Pancreas (tissue), 10 donors: ENCODE measurements at places on chromosomes 4 and X. TPM values are rescaled to one million over a fixed set of nuclear protein-coding genes. Genes with fewer than 3 reads are reported as not detected.

DNA sequence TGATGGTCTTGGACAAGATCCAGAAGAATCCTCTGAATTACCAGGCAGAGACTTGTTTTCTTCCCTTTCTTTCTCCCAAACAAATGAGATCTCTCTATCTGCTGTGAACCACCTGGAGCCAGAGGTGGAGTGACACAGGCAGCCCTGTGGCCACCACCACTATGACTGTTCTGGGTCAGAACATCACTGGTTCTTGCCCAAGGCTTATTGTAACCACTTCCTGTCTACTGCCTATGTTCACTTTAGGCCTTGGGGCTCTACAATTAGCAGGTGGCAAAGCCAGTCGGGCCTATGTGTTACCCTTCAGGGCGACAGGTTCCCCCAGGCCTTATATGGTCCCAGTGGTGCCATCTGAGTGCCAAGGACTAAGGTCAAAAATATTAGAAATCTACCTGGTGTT lies 161.2 kb downstream of the GLUD2 start:
- no peaks in the 10 kb centered on the region for H3K27me3 ChIP-seq
- no peaks in the 10 kb centered on the region for H3K4me1 ChIP-seq
- H3K36me3 ChIP-seq: no peaks in the 10 kb centered on the region
- H3K27ac ChIP-seq: no peak overlapping the region
- no peak for DNase-seq

DNA sequence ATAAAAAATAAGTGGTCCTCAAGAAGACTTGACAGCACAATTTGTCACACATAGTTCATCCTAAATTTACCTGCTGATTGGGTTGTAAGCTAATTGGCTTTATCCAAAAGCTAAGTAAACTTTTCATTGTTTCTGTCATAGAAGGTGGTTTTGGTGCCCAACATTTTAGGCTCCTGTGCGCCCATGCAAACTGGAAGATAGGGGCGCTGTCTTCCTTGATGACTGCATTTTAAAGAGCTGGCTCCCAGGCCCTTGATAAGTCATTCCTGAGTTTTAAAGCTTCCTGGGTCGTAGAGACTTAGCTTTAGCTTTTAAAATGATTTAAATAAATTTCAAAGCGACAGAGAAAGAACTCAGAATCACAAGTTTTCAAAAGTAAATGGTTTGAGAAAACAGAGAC lies 625.4 kb upstream of the GALNT7 start:
- no peak overlapping the region for H3K4me3 ChIP-seq
- no peaks in the 10 kb centered on the region for H3K27me3 ChIP-seq
- H3K4me1 ChIP-seq: no peaks in the 10 kb centered on the region
- no peaks in the 10 kb centered on the region for H3K36me3 ChIP-seq
- H3K27ac ChIP-seq: no peak overlapping the region

DNA sequence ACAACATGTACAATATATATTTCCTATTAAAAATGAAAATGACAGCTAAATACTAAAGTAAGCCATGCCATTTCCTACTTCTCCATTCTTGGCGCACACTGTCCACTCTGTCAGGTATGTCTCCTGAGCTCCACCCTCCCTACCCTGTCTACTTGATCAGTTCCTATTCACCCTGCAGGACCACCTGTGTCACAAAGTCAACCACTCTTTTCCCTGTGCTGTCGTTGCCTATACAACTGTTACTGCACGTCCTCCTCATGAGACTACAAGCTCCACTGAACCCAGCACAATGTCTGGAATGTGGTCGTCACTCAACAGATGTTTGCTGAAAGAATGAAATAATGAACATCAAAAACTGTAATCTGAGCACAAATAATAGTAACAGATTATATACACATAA lies 54.9 kb downstream of the SLC9A7 start:
- H3K27ac ChIP-seq: no peak overlapping the region
- H3K4me1 ChIP-seq: no peaks in the 10 kb centered on the region
- no peaks in the 10 kb centered on the region for H3K27me3 ChIP-seq
- no peak for DNase-seq
- H3K4me3 ChIP-seq: no peak overlapping the region

DNA sequence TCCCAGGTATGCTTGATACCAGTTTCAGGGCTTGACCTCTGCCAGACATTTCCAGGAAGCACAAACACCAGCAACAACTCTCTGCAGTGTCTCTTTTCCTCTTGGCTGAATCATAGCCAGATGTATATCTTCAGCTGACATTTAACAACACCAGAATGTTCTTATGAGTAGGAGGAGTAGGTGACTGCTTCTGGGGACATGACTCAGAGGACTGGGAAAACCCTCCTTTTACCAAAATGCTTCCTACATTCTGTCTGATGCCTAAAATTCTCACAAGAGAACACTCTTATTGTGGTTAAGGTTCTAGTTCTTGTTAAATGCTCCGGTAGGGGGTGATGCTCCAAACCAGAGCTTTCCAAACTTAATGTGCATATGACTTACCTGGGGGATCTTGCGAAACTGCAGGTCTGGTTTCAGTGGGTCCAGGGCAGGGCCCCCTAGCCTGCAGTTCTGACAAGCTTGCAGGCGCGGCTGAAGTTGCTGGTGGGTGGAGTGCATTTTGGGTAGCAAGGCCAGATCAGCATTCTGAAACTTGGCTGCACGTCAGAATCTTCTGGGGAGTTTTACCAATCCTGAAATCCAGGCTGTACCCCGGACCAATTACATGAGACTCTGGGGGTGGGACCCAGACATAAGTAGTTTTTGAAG lies 329.3 kb upstream of the RPS6KA3 start:
- no peaks in the 10 kb centered on the region for H3K27me3 ChIP-seq
- no peaks in the 10 kb centered on the region for H3K4me1 ChIP-seq
- DNase-seq: no peak
- no peaks in the 10 kb centered on the region for H3K36me3 ChIP-seq
- H3K4me3 ChIP-seq: no peak overlapping the region

- no peak for DNase-seq
- no peaks in the 10 kb centered on the region for H3K4me1 ChIP-seq
Measured at GRCh38 chr4:40238700-40239548, 42.1 kb downstream of the RHOH start.

GRCh38 chr4:88734403-88734949 lies 36.8 kb upstream of the NAP1L5 start:
- peaks cover 23% of the 10 kb centered on the region for H3K4me1 ChIP-seq
- no peaks in the 10 kb centered on the region for H3K27me3 ChIP-seq
- no peak for DNase-seq
- H3K36me3 ChIP-seq: no peaks in the 10 kb centered on the region
- no peak overlapping the region for H3K27ac ChIP-seq
- no peak overlapping the region for H3K4me3 ChIP-seq

- H3K4me3 ChIP-seq: no peak overlapping the region
- H3K27me3 ChIP-seq: no peaks in the 10 kb centered on the region
- no peak overlapping the region for H3K27ac ChIP-seq
- no peaks in the 10 kb centered on the region for H3K36me3 ChIP-seq
- no peak for DNase-seq
Measured at GRCh38 chr4:170420255-170420693, 330.5 kb upstream of the AADAT start.

GRCh38 chr4:168797194-168797593 lies 212.9 kb downstream of the CBR4 start:
- no peaks in the 10 kb centered on the region for H3K36me3 ChIP-seq
- no peak for DNase-seq
- H3K27ac ChIP-seq: no peak overlapping the region
- H3K27me3 ChIP-seq: no peaks in the 10 kb centered on the region
- no peaks in the 10 kb centered on the region for H3K4me1 ChIP-seq

- no peaks in the 10 kb centered on the region for H3K36me3 ChIP-seq
- H3K4me1 ChIP-seq: no peaks in the 10 kb centered on the region
- no peak overlapping the region for H3K4me3 ChIP-seq
- H3K27me3 ChIP-seq: peaks cover 8% of the 10 kb centered on the region
- no peak overlapping the region for H3K27ac ChIP-seq
Measured at GRCh38 chr4:74361671-74362070, 3.3 kb upstream of the EREG start.

GRCh38 chr4:25110527-25111329 lies 49.5 kb downstream of the SEPSECS start:
- no peaks in the 10 kb centered on the region for H3K27me3 ChIP-seq
- H3K36me3 ChIP-seq: no peaks in the 10 kb centered on the region
- no peak overlapping the region for H3K27ac ChIP-seq
- no peak for DNase-seq
- H3K4me3 ChIP-seq: no peak overlapping the region

GRCh38 chr4:174279433-174280155 lies 3.9 kb downstream of the FBXO8 start:
- H3K4me3 ChIP-seq: no peak overlapping the region
- DNase-seq: no peak
- H3K4me1 ChIP-seq: peaks cover 22% of the 10 kb centered on the region
- H3K27ac ChIP-seq: no peak overlapping the region
- no peaks in the 10 kb centered on the region for H3K27me3 ChIP-seq

GRCh38 chr4:66694739-66695138 lies 850.6 kb downstream of the CENPC start:
- DNase-seq: peak; percentile 24
- no peaks in the 10 kb centered on the region for H3K4me1 ChIP-seq
- no peaks in the 10 kb centered on the region for H3K27me3 ChIP-seq
- H3K4me3 ChIP-seq: peak overlapping the region; percentile 15
- H3K27ac ChIP-seq: no peak overlapping the region

DNA sequence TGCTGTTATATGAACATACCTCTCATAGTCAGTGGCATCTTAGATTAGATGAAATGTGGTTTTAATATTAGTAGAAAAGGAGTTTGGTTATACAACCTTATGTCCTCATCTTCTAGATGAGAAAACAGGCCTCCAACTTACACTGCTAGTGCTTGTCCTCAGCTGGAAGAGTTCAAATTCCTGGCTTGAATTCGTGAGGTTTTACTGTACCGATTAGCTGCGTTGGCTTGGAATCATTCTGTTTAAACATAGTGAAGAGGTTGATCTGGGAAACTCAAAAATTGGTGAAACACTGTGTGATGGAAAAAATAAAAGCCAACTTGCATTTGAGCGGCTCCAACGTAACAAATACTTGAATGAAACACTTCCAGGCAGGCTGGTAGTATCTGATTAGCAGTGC lies 81.0 kb downstream of the LNX1 start:
- no peaks in the 10 kb centered on the region for H3K27me3 ChIP-seq
- H3K4me3 ChIP-seq: no peak overlapping the region
- H3K4me1 ChIP-seq: no peaks in the 10 kb centered on the region
- no peak overlapping the region for H3K27ac ChIP-seq
- H3K36me3 ChIP-seq: peaks cover 10% of the 10 kb centered on the region
- DNase-seq: no peak

- no peak for DNase-seq
- no peaks in the 10 kb centered on the region for H3K27me3 ChIP-seq
- no peaks in the 10 kb centered on the region for H3K4me1 ChIP-seq
- no peaks in the 10 kb centered on the region for H3K36me3 ChIP-seq
Measured at GRCh38 chr4:30182786-30183185, 537.4 kb upstream of the PCDH7 start.

DNA sequence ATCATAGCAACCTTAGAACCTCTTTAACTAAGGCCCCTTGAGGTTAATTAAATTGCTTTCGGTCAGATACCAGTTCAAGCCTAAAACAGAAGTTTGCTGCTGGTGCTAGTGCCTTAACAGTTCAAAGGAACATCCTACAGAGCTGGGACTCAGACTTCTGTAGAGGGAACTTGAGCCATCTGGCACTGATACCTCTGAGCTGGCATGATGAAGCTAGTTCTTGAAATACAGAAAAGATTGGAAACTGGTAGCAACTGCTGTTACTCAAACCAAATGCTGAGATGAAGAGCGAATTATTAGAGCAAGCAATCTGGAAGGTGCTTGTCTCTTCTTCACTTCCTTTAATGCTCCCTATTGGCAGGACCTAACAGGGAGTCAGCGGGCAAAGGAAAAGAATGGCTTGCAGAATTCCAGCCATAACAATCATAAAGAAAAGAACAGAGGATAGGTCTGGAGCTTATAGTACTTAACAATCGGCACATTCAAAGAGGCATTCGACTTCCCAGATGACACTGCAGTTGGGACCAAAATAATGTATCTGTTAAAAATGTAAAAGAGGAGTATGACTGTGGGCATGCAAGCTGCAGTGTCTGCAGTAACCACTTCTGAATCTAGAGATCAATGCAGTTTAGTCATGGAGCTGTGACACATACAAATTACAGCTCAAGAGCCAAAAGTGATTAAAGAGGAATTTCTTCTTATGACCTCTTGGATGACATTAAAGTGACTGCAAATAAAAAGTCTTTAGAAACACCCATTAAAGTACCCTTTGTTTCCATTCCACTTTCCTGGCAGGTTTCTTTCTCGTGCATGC lies 298.9 kb downstream of the PDGFC start:
- no peak overlapping the region for H3K4me3 ChIP-seq
- H3K27me3 ChIP-seq: no peaks in the 10 kb centered on the region
- no peak overlapping the region for H3K27ac ChIP-seq
- peaks cover 3% of the 10 kb centered on the region for H3K4me1 ChIP-seq
- H3K36me3 ChIP-seq: no peaks in the 10 kb centered on the region
- no peak for DNase-seq

DNA sequence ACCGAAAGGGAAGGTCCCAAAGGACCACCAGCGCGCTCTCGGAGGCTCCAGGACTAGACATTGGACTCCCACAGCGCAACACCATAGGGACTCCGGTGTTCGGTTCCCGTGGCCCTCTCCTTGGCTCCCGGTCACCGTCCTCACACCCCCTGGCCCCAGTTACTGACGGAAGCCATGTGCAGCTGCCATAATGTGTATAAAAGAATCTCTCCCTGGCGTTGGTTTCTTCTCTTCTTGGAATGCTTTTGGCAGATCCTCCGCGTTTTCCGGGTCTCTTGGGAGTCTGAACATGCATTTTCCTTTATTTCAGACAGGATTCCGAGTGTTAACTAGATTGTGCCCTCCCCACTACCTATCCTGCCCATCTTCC lies 69.8 kb downstream of the FBXO8 start:
- no peaks in the 10 kb centered on the region for H3K36me3 ChIP-seq
- peaks cover 18% of the 10 kb centered on the region for H3K4me1 ChIP-seq
- peak overlapping the region; percentile 19 for H3K4me3 ChIP-seq
- peaks cover 3% of the 10 kb centered on the region for H3K27me3 ChIP-seq
- no peak for DNase-seq
- no peak overlapping the region for H3K27ac ChIP-seq

HSD17B13 gene
- total RNA-seq: 0.69 TPM

GPR119 gene
- total RNA-seq: 0.46 TPM

SHOX gene
- not detected for total RNA-seq

NPY2R gene
- total RNA-seq: not detected

UNC5C gene
- 0.16 TPM for total RNA-seq

ZNF732 gene
- total RNA-seq: 0.19 TPM

FAM184B gene
- not detected for total RNA-seq

OPN1MW gene
- total RNA-seq: not detected

NPY1R gene
- total RNA-seq: 3.7 TPM

TLR1 gene
- 17.5 TPM for total RNA-seq

GABRB1 gene
- total RNA-seq: not detected

GAB1 gene
- 10.2 TPM for total RNA-seq

FGFR3 gene
- total RNA-seq: 45.2 TPM
